ENCODE measurements at places on chromosomes 5 and 9.

GRCh38 chr5:80266566-80266965 lies 10.7 kb upstream of the SERINC5 start:
- no peak for DNase-seq

DNA sequence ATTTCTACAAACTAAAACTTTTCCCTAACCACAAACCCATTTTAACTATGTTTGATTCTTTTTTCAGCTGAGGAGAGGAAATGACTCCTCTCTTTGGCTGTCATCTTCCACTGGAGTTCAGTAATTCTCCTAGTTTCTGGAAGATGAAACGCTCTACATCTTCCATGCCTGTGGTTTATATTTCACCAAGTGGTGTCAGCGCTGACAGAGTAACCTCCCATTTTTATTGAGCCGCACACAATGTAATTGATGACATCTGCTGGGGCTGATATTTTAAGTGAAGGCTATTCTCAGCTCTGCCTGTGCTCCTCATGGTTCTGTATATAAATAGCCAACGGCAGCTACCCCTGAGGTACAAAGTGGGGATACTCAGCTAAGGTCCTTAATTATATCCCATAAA lies 234.6 kb downstream of the SPOCK1 start:
- DNase-seq: no peak

GRCh38 chr5:90590-91547 lies 1.1 kb upstream of the PLEKHG4B start:
- DNase-seq: peak; percentile 14

- DNase-seq: no peak
Measured at GRCh38 chr9:105541838-105542237, 16.1 kb upstream of the FKTN start.

GRCh38 chr5:58486290-58486689 lies 4.9 kb upstream of the GAPT start:
- DNase-seq: no peak

DNA sequence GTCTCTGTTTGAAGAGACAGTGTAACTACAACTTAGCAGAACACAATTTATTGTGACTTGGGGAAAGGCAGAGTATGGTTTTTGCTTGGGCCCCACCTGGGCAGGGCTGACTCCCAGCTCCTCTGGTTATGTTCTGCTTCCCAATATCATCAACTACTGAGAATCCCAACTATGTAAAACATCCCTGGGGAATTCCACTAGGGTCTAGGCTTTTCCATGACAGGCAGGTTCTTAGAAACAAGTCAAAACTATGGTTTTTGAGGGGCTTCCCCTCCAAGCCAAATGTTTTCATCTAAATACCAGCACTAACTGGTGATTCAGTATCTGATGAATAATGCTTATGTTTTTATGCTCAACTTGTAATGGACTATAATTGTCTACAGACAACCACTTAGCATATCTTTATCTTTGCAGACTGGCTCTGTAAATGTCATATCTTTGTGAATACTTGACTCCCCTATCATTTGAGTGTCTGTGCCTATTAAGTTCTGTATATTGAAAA lies 409.5 kb downstream of the PDE4D start:
- no peak for DNase-seq

GRCh38 chr9:4828761-4829160 lies 36.0 kb downstream of the RCL1 start:
- no peak for DNase-seq

GRCh38 chr9:15150939-15151338 lies 156.1 kb downstream of the TTC39B start:
- no peak for DNase-seq

DNA sequence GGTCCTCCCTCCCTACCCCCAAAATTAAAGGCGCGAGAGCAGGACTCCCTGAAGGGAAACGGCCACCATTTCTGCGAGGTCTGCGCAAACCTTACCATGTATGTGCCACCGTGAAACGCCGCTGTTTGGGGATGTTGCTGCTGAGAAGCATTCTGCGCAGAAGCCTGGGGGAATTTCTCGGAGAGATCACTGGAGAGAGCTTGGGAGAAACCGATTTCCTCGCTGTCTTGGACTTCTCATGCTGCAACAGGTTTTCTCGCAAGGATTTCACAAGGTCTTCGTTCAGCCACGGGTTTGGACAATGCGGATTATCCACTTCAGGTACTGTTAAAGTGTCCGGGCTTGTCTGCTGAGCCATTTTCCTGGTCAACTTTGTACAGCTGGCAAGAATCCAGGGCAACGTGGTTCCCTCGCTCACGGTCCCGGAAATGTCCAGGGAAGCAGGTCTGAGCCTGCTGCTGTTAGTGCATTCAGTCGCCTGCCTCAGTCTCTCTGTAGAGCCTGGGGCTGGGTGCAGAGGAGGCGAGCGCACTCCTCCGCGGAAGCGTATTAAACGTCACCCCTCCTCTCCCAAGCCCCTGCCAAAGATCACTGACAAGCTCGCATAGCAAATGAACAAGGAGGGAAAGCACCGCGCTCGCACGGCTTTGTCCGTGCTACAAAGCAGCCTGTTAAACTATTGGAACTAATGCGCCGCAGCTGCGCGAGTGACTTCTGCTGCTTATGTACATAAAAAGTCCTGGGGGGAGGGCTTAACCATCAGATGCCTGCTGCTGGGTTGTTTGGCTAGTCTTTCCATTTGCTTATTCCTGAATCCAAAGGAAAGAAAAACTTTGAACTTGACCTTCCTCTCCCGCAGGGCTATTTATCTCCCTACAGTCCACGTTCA lies 125.1 kb downstream of the PDE4D start:
- DNase-seq: peak; percentile 44

Measured in NCI-H524 treated with DMSO at 0.1 percent for 48 hours (cell line).